ENCODE measurements at places on chromosomes 2 and 18. TPM values are rescaled to one million over a fixed set of nuclear protein-coding genes. Genes with fewer than 3 reads are reported as not detected.

DNA sequence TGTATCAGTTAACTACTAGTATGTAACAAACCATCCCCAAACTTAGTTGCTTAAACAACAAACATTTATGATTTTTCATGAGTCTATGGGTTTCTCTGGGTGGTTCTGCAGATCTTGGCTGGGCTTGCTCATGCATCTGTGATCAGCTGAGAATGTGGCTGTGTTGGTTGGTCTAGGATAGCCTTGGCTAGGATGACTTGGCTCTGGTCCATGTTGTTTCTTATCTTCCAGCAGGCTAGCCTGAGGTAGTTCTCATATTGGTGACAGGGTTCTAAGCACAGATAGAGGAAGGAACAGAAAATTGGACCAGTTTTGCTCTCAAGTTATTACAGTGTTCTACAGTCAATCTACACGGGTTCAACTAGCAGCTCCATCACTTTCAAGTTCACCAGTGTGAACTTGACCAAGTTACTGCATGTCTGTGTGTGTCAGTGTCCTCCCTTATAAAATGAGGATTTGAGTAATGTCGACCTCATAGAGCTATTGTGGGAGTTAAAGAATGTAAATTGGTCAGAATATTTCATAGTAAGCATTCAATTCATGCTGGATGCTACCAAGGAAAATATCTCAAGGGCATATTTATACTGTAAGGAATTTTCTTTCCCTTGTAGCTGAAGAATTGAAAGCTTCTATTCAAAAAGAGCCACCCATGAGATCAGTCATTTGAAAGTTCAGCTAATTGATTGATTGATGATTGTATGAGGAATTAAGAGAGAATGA, 65.3 kb downstream of the MYO3B start:
- no peaks in the 10 kb centered on the region for H3K27me3 ChIP-seq
- H3K4me3 ChIP-seq: no peak overlapping the region
- H3K36me3 ChIP-seq: no peaks in the 10 kb centered on the region
- no peaks in the 10 kb centered on the region for H3K4me1 ChIP-seq
- no peak for DNase-seq

GRCh38 chr2:230877116-230877758, 12.5 kb downstream of the ITM2C start:
- H3K36me3 ChIP-seq: no peaks in the 10 kb centered on the region
- no peak overlapping the region for H3K4me3 ChIP-seq
- H3K27ac ChIP-seq: no peak overlapping the region
- H3K4me1 ChIP-seq: no peaks in the 10 kb centered on the region

DNA sequence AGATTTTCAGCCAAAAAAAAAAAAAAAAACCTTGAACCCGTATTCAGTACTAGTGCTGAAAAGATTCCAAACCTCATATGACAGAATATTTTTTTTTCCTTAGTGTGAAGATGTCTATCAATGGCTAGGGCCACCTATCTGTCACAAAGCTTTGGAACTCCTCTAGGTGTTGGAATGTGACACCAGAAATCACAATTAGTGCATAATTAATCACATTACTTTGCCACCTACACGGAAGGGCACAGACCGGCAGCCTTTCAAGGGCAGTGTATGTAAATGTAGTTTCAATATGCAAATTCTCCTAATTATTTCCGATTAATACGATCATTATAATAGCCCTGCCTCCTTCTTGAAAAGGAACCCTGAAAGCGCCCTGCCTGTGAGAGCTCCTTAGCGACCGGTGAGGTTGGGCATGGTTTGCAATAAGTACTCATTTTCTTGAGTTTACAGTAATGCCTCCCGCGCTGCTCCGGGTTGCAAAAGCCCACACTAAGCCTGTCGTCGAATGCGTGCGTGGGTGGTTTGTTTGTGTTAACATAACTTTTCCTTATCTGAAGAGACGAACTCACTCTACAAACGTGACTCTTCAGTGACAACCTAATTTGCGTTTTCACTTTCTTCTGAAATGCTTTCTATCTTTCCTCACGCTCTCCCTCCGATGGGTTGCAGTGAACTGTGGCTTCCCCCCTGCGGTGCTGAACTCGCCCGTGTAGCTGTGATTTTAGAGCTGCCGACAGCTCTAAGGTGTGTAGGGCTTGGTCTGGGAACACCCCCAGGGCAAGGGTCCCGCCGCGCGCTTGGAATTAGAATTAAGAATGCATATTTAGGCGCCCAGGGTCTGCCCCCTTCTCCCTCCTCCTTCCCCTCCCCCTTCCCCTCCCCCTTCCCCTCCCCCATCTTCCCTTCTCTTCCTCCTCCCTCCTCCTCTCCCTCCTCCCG, 765 bp upstream of the ID2 start:
- peaks cover 66% of the 10 kb centered on the region for H3K27me3 ChIP-seq
- H3K4me3 ChIP-seq: peak overlapping the region; percentile 59
- no peaks in the 10 kb centered on the region for H3K36me3 ChIP-seq
- H3K4me1 ChIP-seq: no peaks in the 10 kb centered on the region

DNA sequence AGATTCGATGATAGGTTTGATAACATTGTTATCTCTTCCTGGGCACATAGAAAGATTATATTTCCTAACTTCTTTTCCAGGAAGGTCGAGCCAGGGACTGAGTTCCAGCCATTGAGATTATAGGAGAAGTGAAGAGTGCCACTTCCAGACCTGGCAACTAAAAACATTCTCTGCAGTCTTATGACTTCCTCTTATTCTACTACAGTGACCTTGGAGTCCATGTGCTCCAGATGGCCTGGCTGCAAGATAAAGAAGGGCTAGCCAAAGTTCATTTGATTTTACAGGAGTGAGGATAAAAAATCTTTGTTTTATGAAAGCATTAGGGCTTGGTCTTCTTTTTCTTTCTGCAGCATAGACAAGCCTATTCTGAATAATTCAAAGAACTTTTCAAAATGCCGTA, 363.0 kb downstream of the FSIP2 start:
- H3K27ac ChIP-seq: no peak overlapping the region
- no peak for DNase-seq
- H3K36me3 ChIP-seq: no peaks in the 10 kb centered on the region
- no peak overlapping the region for H3K4me3 ChIP-seq

DNA sequence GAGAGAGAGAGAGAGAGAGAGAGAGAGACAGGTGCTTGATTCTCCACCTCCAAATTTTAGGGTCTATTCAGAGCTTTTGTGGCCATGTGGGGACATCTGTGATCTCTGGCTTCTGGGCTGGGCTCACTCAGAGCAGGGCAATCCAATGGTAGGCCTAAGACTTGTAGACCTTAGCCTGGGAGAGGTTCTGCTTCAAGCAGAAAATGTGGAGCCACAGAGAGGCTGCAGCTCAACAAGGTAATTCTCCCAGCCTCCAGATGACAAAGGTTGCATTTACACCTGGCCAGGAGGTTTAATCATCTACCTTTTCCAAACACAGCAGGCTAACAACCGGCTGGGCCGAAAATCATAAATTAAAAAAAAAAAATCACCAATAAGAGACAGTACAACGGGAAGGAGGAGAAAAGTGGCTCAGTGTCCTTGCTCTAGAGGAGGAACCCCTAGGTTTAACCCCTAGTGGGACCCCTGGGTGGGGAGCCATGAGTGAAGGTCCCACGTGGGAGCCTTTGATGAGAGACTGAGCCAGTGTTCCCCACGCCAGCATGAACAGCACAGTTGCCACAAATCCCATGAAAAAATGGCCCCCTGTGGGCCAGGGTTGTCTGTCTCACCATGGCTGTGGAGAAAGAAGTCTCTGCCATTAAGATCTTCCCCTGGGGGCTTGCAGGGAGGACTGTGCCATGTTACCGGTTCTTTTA, 124.0 kb upstream of the GATA6 start:
- no peak for DNase-seq
- no peaks in the 10 kb centered on the region for H3K4me1 ChIP-seq
- no peak overlapping the region for H3K27ac ChIP-seq
- H3K27me3 ChIP-seq: no peaks in the 10 kb centered on the region

DNA sequence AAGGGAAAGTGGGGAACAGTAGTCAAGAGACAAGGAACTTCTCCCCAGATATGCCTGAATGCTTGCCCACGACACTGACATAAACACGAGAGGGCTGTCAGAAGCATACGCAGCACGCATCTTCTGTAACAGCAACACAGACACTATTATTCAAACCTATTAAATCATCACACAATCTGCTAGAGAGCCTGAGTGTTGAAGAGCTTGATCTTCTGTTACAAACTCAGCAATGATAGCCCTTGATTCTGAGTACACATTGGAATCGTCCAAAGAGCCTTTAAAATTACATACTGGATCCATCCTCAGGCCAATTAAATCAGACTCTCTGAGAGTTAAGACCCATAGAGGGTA, 111.6 kb downstream of the ZNF521 start:
- H3K4me1 ChIP-seq: no peaks in the 10 kb centered on the region
- H3K27ac ChIP-seq: no peak overlapping the region
- DNase-seq: no peak
- H3K36me3 ChIP-seq: no peaks in the 10 kb centered on the region
- no peaks in the 10 kb centered on the region for H3K27me3 ChIP-seq

DNA sequence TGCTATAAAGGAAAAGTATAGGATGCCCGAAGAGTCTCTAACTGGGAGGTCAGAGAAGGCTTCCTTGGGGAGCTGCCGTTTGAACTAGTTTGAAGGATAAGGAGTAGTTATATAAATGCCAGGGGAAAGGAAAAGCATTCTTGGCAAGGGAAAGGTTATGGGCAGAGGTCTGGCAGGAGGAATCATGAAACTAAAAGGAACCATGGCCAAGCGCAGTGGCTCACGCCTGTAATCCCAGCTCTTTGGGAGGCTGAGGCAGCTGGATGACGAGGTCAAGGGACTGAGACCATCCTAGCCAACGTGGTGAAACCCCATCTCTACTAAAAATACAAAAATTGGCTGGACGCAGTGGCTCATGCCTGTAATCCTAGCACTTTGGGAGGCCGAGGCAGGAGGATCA, 100.6 kb upstream of the MSH2 start:
- H3K36me3 ChIP-seq: no peaks in the 10 kb centered on the region
- DNase-seq: no peak
- no peak overlapping the region for H3K4me3 ChIP-seq
- peaks cover 41% of the 10 kb centered on the region for H3K4me1 ChIP-seq

- H3K4me1 ChIP-seq: peaks cover 26% of the 10 kb centered on the region
- H3K36me3 ChIP-seq: no peaks in the 10 kb centered on the region
- no peak overlapping the region for H3K4me3 ChIP-seq
- H3K27ac ChIP-seq: no peak overlapping the region
- no peak for DNase-seq
Measured at GRCh38 chr2:216650626-216651257, 17.5 kb downstream of the IGFBP2 start.

GRCh38 chr18:25348386-25349130, 3.4 kb downstream of the ZNF521 start:
- no peak overlapping the region for H3K4me3 ChIP-seq
- no peaks in the 10 kb centered on the region for H3K27me3 ChIP-seq
- no peak overlapping the region for H3K27ac ChIP-seq
- no peaks in the 10 kb centered on the region for H3K36me3 ChIP-seq

DNA sequence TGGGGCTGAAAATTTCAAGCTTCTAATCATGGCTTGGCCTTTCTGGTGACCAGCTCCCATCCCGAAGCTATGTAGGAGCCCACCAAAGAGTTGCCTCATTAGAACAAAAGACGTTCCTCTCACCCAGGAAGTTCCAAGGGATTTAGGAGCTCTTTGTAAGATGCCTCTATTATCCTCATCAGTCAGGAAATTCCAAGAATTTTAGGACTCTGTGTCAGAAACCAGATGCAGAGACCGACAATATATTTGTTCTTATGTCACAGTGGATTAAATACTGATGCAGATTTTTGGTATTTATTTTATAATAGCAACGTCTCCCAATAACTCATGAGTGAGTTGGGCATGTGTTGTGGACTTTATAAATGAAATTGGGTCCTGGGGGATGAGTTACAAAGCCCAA, 91.8 kb upstream of the SKOR2 start:
- H3K27ac ChIP-seq: no peak overlapping the region
- peaks cover 17% of the 10 kb centered on the region for H3K27me3 ChIP-seq
- H3K4me1 ChIP-seq: no peaks in the 10 kb centered on the region
- DNase-seq: no peak
- no peak overlapping the region for H3K4me3 ChIP-seq
- H3K36me3 ChIP-seq: no peaks in the 10 kb centered on the region

DNA sequence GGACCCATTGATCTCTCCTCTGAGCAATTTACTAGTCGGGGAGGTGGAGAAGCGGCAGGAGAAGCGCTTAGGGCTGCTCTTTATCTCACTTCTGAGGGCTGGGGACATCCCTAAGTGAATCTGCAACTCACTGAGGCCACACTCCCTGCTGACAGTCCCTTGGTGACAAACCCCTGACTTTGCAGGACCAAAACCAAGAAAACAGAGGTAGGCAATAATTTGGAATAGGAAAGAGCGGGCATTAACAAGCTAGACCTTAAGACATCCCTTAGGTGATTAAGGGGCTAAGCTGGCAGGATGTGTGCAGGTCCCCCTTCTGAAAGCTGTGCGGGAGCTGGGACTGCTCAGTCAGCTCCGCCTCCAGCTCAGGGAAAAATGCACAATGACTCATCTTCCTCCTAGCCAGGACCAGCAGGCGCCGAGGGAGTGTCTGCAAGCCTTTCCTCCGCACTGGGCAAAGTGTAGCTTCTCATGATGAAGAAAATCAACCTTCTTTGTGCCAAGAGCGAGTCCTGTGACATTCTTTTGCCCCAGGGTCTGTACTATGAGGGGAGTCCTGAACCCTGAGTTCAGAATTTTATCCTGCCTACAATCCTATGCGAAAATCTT, 63.3 kb downstream of the BOD1L2 start:
- peaks cover 58% of the 10 kb centered on the region for H3K4me1 ChIP-seq
- peak overlapping the region; percentile 95 for H3K27ac ChIP-seq
- peak overlapping the region; percentile 21 for H3K4me3 ChIP-seq

DNA sequence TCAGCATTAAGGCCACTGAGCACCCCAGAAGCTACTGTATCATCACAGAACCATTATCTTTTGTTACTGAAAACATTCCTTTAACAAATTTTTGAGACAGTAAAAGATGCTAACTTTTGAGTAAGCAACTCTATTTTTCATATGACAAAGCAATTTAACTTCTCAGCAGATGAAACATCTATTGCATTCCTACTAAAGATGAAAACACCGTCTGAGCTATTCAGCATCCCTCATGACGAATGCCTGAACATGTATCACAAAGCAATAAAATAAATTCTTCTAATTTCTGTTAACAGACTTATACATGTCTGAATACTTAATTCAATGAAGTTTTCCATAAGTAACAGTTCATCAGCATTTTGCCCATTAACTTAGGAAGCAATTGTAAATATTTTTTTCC, 23.9 kb downstream of the CHN1 start:
- H3K4me3 ChIP-seq: no peak overlapping the region
- H3K4me1 ChIP-seq: no peaks in the 10 kb centered on the region
- DNase-seq: no peak
- no peak overlapping the region for H3K27ac ChIP-seq

Gene ZBTB7C
- not detected for total RNA-seq

Gene AGXT
- total RNA-seq: not detected

Gene DSC3
- not detected for total RNA-seq

Measured in PC-9 (cell line).